ENCODE measurements at places on chromosomes 12 and 14. TPM values are rescaled to one million over a fixed set of nuclear protein-coding genes. Genes with fewer than 3 reads are reported as not detected.

PMCH gene
- total RNA-seq, result not detected

GLI1 gene
- 0.85 TPM for total RNA-seq

KCNK10 gene
- not detected for total RNA-seq

GLT1D1 gene
- 0.22 TPM for total RNA-seq

ACSS3 gene
- not detected for total RNA-seq

PTPRB gene
- not detected for total RNA-seq

FIGNL2 gene
- 1.3 TPM for total RNA-seq

ZDHHC22 gene
- total RNA-seq, result not detected

MAP3K12 gene
- total RNA-seq, result 15.2 TPM

TMEM52B gene
- total RNA-seq, result not detected

CELA1 gene
- total RNA-seq, result 0.85 TPM

KRT3 gene
- not detected for total RNA-seq

BTG1 gene
- total RNA-seq, result 1,774 TPM

PPFIA2 gene
- total RNA-seq, result not detected

DNA sequence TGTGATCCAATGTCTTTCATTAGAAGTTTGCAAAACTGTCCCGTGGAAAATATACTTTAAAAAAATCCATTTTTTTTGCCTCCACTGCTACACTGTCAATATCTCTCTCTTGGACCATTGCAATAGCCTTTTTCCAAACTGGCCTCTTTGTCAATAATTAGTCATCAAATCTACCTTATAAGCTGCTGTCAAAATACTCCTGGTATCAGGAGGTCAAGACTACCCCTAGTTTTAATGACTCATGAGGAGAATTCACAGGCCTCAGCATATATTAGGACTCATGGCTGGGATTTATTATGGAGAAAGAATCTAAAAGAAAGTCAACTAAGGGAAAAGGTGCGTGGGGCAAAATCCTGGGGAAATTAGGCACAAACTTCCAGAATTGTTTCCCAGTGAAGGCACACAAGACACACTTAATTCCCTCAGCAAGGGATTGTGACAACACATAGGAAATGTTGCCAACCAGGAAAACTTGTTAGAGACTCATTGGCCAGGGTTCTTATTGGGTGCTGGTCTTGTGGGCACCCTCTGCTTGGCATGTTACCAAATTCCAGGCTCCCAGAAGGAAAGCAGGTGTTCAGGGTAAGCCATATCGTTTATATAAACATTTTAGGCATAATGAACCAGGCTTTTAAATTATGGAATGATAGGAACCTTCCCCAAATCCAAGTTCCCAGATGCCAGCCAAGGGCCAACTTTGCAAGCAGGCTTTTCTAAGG is 56.1 kb downstream of the TMEM117 start:
- no peak for DNase-seq
- no peak overlapping the region for H3K27ac ChIP-seq
- H3K4me1 ChIP-seq, result no peaks in the 10 kb centered on the region
- no peaks in the 10 kb centered on the region for H3K27me3 ChIP-seq

DNA sequence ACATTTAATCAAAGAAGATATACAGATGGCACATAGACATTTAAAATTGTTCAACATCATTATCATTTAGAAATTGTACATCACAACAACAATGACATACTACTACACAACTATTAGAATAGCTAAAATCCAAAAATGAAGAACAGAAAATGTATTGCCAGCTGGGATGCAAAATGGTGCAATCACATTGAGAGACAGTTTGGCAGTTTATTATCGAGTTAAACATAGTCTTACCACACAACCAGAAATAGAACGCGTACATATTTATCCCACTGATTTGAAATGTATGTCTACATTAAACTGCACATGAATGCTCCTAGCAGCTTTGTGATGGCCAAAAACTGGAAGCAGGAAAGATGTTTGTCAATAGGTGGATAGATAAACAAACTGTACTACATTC is 791.5 kb upstream of the MGAT4C start:
- no peaks in the 10 kb centered on the region for H3K4me1 ChIP-seq
- no peak overlapping the region for H3K27ac ChIP-seq

DNA sequence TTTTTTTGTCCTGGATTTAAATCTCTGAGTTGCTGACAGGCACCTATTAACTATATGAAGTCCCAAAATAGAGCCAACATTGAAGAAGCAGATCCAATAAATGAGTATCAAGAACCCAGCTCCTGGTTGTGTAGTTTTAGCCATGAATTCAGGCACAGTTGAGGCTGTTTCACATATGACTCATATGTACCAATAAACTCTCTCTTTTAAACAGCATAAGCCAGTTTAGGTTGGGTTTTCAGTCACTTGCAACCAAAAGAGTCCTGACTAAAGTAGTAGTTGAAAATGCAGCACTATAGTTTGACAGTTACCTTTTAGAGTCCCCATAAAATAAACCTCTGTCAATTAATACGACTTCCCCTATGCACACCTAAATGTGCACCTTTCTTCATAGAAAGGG is 389.9 kb downstream of the RPS29 start:
- no peaks in the 10 kb centered on the region for H3K27me3 ChIP-seq
- no peak overlapping the region for H3K27ac ChIP-seq
- no peak overlapping the region for H3K4me3 ChIP-seq

DNA sequence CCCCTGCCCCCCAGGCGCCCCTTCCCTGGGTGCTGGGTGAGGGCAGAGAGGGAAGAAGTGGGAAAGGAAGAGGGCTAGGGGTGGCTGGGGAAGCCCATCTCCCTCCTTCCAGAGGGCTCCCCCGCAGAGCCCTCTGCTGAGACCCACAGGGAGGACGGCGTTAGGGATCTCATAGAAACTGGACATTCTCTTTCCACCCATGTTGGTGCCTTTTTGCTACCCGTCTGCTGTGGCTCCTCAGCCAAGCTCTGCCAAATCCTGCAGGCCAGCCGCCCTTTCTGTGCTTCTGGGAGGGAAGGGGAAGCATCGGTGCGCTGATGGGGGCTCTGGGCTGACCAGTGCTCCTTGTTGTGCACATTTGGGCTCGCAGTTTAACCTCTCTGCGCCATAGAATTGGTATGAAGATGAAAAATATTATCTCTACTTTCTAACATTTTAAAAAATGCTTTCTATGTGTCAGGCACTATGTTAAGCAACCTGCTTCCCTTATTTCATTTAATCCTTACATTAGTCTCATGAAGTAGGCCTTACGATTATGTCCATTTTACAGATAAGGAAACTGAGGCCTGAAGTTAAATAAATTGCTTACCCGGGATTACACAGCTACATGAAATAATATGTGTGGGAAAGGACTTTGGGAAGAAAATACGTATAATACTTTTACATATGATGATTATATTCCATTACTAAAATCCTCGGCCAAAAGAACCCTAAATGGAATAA is 981 bp downstream of the SLC48A1 start:
- H3K36me3 ChIP-seq, result no peaks in the 10 kb centered on the region
- peak overlapping the region; percentile 54 for H3K4me3 ChIP-seq
- H3K4me1 ChIP-seq, result peaks cover 34% of the 10 kb centered on the region

DNA sequence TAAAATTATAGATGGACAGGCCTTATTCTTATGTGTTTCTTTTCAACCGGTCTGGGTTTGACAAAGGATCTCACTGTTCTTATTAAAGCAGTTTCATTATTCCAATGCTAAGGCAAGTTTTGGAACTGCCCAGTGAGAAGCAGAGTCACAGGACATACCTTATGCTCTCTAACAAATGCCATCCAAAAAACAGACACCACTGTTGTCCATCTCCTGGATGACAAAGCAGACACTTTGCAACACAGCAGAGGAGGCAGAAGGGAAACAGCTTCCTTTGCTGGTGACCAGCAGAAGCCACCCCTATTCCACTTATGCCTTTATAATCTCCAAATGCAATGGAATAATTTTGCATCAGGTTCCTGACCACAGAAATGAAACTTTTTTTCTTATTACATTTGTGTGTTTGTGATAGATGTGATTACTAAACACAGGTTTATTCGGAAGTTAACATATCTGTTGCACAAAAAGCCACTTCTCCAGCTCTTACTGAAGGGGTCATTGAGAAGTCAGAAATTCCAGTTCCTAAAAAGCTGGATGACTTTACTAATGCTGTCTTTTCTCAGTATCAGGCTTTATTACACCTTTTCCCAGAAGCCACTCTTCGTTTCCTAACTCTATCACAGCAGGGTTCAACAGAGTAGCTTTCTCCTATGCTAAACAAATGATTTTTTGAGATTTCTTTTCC is 115.6 kb downstream of the BTG1 start:
- no peaks in the 10 kb centered on the region for H3K36me3 ChIP-seq
- no peak for DNase-seq
- peak overlapping the region; percentile 21 for H3K4me3 ChIP-seq
- no peaks in the 10 kb centered on the region for H3K27me3 ChIP-seq

GRCh38 chr14:105636935-105637334 is 110.6 kb downstream of the TMEM121 start:
- H3K4me1 ChIP-seq, result no peaks in the 10 kb centered on the region
- no peaks in the 10 kb centered on the region for H3K36me3 ChIP-seq
- H3K4me3 ChIP-seq, result no peak overlapping the region
- no peak for DNase-seq
- no peaks in the 10 kb centered on the region for H3K27me3 ChIP-seq
- no peak overlapping the region for H3K27ac ChIP-seq

GRCh38 chr12:32997471-32997870 is 100.9 kb upstream of the PKP2 start:
- H3K4me1 ChIP-seq, result no peaks in the 10 kb centered on the region
- H3K27me3 ChIP-seq, result no peaks in the 10 kb centered on the region
- H3K4me3 ChIP-seq, result no peak overlapping the region
- H3K36me3 ChIP-seq, result no peaks in the 10 kb centered on the region
- no peak for DNase-seq

- peaks cover 3% of the 10 kb centered on the region for H3K4me1 ChIP-seq
- no peak within 1 kb of the TSS for H3K27ac ChIP-seq
- peaks cover 49% of the 10 kb centered on the region for H3K27me3 ChIP-seq
- no peak for DNase-seq
- H3K4me3 ChIP-seq, result no peak within 1 kb of the TSS
Observed at GRCh38 chr12:85280165-85280983, at the start of gene ALX1. Gene ALX1 (plus strand): TSS chr12:85280220. CDS start chr12:85280262, 42 bp downstream.

GRCh38 chr12:120263748-120264085 is 1.8 kb downstream of the PXN start:
- H3K4me1 ChIP-seq, result peaks cover 65% of the 10 kb centered on the region
- H3K4me3 ChIP-seq, result peak overlapping the region; percentile 95
- peaks cover 14% of the 10 kb centered on the region for H3K36me3 ChIP-seq
- no peak for DNase-seq
- peak overlapping the region; percentile 60 for H3K27ac ChIP-seq

GRCh38 chr14:95062946-95063345 is 94.4 kb downstream of the DICER1 start:
- no peak overlapping the region for H3K4me3 ChIP-seq
- H3K36me3 ChIP-seq, result no peaks in the 10 kb centered on the region
- DNase-seq, result no peak
- no peak overlapping the region for H3K27ac ChIP-seq
- H3K27me3 ChIP-seq, result peaks cover 1% of the 10 kb centered on the region

GRCh38 chr12:71760471-71760870 is 5.8 kb downstream of the RAB21 start:
- no peak for DNase-seq
- peaks cover 21% of the 10 kb centered on the region for H3K4me1 ChIP-seq
- no peak overlapping the region for H3K4me3 ChIP-seq

GRCh38 chr12:50257236-50258166 is 25.8 kb downstream of the LIMA1 start:
- H3K36me3 ChIP-seq, result no peaks in the 10 kb centered on the region
- no peaks in the 10 kb centered on the region for H3K4me1 ChIP-seq
- H3K27me3 ChIP-seq, result no peaks in the 10 kb centered on the region
- no peak for DNase-seq
- no peak overlapping the region for H3K27ac ChIP-seq

GRCh38 chr14:60862283-60862682 is 118.6 kb downstream of the TRMT5 start:
- no peak overlapping the region for H3K4me3 ChIP-seq
- no peak overlapping the region for H3K27ac ChIP-seq
- no peak for DNase-seq
- no peaks in the 10 kb centered on the region for H3K36me3 ChIP-seq
- H3K4me1 ChIP-seq, result no peaks in the 10 kb centered on the region

DNA sequence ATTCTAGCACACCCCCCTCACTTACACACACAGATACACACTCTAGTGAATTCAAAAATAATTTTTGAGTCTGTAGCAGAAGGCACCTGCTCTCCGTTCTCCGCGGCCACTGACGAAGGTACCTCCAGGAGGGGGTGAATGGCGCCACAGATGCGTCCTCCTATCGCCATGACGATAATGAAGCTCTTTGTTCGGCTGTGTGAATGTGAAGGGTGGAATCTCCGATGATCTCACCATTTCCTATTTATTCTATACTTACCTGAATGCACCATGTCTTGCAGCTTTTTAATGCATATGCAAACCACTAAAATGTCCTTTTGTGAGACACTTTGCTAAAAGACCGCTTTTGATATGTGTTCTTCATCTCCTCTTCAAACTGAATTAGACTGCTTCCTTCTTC is 162.7 kb downstream of the EGLN3 start:
- no peaks in the 10 kb centered on the region for H3K36me3 ChIP-seq
- no peak overlapping the region for H3K4me3 ChIP-seq
- peaks cover 6% of the 10 kb centered on the region for H3K4me1 ChIP-seq
- no peak for DNase-seq

GRCh38 chr12:19772776-19773175 is 333.5 kb downstream of the AEBP2 start:
- H3K4me3 ChIP-seq, result no peak overlapping the region
- no peak overlapping the region for H3K27ac ChIP-seq
- DNase-seq, result no peak
- no peaks in the 10 kb centered on the region for H3K36me3 ChIP-seq
- no peaks in the 10 kb centered on the region for H3K4me1 ChIP-seq

DNA sequence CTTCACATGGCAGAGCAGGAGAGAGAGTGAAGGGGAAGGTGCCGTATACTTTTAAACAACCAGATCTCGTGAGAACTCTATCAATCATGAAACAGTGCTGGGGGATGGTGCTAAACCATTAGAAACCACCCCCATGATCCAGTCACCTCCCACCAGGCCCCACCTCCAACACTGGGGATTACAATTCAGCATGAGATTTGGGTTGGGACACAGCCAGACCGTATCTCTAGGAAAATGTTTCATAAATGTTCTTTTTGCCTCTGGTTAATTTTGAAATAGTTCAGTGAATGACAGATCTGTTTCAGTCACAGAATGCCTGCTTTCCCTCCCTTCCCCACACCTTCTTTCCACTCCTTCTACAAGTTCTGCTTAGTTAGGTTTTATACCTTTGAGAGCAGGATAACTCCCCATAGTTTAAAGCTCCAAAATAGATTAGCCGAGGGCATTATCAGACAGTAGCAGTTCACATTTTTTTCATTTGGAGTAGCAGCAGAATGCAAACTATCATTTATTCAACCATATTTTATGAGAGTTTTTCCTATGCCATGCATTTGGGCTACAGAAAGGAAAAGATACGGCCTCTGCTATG is 27.1 kb downstream of the PELI2 start:
- H3K4me1 ChIP-seq, result no peaks in the 10 kb centered on the region
- no peaks in the 10 kb centered on the region for H3K27me3 ChIP-seq
- DNase-seq, result no peak
- H3K27ac ChIP-seq, result no peak overlapping the region
- no peaks in the 10 kb centered on the region for H3K36me3 ChIP-seq
- H3K4me3 ChIP-seq, result no peak overlapping the region
